Fibroblast of villous mesenchyme (primary cell): ENCODE measurements at places on chromosomes 3 and 15. TPM values are rescaled to one million over a fixed set of nuclear protein-coding genes. Genes with fewer than 3 reads are reported as not detected.
A peak's percentile ranks its signal among the peaks of the same experiment; 100 is the strongest.

DNA sequence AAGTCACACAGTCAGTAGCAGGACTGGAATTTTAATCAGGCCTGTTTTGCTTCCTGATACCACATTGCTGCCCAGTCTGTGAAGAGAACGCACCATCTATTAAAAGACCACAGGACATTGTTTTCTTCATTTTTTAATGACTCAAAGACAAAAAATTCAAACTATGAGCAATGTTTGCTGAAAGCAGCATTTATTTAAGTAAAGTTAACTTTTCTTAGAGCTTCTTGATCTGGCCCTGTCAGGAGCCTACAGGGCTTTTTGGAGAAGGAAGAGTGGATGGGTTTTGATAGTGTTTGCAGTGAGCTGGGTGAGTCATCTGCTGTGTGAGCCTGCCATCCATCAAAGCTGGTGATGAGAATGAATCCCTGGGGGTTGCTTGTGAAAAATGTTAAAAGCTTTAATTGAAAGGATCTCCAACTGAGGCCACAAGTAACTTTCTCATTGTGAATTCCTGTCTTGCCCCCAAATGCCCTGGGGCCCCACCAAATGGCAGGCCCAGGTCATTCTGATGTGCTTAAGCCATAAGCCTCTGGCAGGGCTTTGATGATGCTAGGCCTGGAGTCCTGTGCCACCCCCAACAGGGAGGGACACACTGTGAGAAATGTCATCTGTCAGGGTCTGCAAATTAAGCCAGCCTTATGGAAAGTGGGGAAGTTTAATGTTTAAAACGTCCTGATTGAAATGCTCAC, 136.2 kb upstream of the PFN2 start:
- DNase-seq, result peak; percentile 86

- DNase-seq, result no peak
These were observed 428.0 kb downstream of the ROBO1 start for GRCh38 chr3:79339846-79340245.

GRCh38 chr3:174792864-174793263, 66.3 kb upstream of the NAALADL2 start:
- DNase-seq, result no peak

Gene MGLL
- total RNA-seq, result 82.1 and 141 TPM in 2 replicates

Gene TRIM59
- 29.6 and 47.5 TPM in 2 replicates for total RNA-seq

DNA sequence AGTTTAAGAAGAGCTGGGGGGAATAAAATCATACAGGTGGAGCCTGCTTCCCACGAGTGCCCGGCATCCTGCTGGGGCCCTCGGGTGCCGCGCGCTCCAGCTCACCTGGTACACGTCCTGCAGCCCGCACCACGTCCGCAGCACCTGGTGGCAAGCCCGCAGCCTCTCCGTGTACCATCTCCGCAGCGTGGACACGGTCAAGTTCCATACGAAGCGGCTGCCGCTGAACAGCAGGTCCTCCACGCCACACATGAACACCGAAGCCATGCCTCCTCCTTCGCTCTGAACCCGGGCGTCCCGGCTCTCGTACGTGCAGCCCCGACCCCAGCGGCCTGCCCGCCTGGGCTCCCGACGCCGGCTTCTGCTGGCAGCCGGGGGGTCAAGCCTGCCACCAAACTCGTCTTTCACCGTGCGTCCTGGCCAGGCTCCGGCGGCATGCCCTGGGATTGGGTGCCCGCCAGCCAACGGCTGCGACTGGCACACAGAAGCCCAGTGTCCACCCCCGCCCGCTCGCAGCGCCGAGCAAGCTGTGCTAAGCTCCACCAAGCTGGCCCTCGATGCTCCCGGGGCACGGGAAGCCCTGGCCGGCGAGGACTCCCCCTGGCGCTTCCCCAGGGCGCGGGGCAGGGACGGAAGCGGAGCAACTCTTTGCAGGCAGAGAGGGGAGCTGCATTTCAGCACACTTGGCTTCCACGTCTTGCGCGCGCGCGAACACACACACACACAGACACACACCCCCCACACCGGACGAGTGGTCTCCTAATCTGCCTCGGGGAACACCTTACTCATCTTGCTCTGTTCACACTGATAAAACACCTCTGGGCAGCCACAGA, at the start of gene FRMD4B:
FRMD4B (minus strand) TSS at position 366 of the 833 bp plus-strand sequence; CDS start at position 267, 99 bp downstream.
- no peak for DNase-seq
